ENCODE measurements at places on chromosomes 16 and 17.

DNA sequence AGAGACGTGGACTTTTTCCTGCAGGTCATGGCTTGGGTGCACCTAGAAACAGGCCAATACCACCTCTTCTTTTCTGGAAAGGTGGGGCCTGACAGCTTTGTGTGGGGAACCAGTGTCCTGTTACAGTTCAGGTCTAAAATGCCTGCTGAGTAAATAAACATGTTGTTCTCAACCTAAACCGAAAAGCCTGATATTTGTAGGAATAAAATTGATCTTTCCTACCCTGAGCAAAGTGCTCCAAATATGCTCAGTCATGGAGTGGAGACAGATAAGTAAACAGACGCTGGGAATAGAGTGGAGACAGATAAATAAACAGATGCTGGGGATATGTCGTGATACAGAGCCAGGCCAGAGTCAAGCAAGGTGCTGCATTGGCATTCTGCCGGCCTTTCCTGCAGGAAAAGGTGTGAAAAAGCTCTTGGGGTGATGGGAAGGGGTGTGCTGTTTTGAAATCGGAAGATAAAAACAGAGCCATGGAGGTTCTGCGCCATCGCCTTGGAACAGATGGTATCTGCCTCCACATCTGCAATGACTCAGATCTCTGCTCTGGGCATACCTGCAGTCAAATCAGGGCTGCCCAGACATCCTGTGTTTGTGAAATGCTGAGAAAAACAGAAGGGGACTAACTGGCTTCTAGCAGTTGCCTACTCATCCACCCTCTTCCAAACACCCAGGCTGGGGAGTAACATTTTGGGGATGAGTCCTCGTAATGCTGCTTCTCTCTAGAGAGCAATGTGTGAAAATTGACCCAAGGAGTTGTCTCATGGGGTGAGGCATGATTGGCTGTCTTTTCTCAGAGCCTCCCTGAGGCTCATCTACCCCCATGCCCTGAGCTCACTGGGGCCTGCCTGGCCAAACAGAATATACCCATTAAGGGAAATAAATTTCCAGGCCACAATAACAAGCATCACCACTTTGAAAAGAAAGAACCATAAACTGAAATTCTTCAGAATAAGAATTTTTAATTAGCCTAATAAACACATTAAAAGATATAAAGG, 16.8 kb upstream of the TRPV2 start:
- DNase-seq, result no peak

DNA sequence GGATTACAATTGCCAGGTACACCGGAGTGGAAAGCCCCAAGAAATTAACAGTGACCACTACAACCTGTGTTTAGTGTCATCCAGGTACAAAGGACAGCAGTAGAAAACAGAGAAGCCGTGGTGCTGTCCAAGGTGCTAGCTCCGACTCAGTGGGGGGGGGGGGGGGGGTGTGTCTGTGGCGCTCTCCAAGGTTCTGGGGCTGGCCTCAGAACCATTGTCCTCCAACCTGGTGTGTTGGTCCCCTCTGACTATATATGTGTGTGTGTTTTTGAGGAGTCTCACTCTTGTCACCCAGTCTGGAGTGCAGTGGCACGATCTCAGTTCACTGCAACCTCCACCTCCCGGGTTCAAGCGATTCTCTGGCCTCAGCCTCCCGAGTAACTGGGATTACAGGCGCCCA, 5.8 kb upstream of the ZNF23 start:
- DNase-seq, result peak; percentile 11

DNA sequence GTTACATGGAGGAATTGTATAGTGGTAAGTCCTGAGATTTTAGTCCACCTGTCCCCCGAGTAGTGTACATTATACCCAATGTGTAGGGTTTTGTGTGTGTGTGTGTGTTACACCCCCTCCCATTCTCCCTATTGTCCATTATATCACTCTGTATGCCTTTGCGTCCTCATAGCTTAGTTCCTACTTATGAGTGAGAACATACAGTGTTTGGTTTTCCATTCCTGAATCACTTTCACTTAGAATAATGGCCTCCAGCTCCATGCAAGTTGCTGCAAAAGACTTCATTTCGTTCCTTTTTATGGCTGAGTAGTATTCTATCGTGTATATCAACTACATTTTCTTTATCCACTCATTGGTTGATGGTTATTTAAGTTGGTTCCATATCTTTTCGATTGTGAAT, 635 bp upstream of the FA2H start:
- DNase-seq, result no peak

GRCh38 chr17:40922239-40922638, 15.2 kb downstream of the KRT23 start:
- DNase-seq, result no peak

- no peak for DNase-seq
Observed at GRCh38 chr16:89828870-89829629, 775 bp downstream of the SPIRE2 start.

DNA sequence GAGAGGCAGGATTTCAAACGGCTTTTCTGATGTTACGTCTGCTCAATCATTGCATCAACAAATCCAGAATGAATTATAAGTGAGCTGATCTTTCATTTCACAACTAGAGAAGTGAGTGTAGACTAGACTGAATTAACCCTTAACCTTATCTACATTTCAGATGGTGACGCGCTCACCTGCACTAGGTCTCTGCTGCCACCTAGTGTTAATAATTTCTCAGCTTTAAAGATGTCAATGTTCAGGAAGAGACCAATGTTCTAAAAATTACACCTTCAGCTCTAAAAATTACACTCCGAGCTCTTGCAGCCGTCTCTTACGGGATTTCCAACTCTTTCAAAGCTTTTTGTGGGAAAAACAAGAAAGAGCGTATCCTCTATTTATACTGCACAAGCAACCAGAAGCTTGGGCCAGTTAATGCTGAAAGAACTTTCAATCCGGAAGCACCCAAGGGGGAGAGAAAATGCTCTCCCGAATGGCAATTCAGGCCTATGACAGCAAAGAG, 88.2 kb upstream of the FA2H start:
- DNase-seq, result peak; percentile 12

GRCh38 chr16:68298907-68299561, 11.7 kb downstream of the SLC7A6OS start:
- no peak for DNase-seq

Data from stimulated activated naive CD8-positive, alpha-beta T cell treated with anti-CD3 and anti-CD28 coated beads, Interleukin-15, amount 100 ng/mL, for 72 hours (primary cell).